HT1080 (cell line): ENCODE measurements at places on chromosomes 3 and 15. TPM values are rescaled to one million over a fixed set of nuclear protein-coding genes. Genes with fewer than 3 reads are reported as not detected.

SLC24A5 gene
- total RNA-seq, result not detected in 2 replicates

POPDC2 gene
- total RNA-seq, result 0.37 and 0.39 TPM in 2 replicates

DNAH12 gene
- 0.02 TPM in 1 of 2 replicates, not detected in the other for total RNA-seq

FYTTD1 gene
- total RNA-seq, result 95.5 and 127 TPM in 2 replicates

CHRNA3 gene
- total RNA-seq, result not detected in 2 replicates

COL6A6 gene
- total RNA-seq, result not detected in 2 replicates

IRAK2 gene
- 7.5 and 9.1 TPM in 2 replicates for total RNA-seq

LSMEM2 gene
- not detected in 2 replicates for total RNA-seq
